Activated T-cell treated with anti-CD3 and anti-CD28 coated beads, Interleukin-2, amount 50 U/mL, for 48 hours (primary cell): ENCODE measurements at places on chromosomes 2 and 18.

DNA sequence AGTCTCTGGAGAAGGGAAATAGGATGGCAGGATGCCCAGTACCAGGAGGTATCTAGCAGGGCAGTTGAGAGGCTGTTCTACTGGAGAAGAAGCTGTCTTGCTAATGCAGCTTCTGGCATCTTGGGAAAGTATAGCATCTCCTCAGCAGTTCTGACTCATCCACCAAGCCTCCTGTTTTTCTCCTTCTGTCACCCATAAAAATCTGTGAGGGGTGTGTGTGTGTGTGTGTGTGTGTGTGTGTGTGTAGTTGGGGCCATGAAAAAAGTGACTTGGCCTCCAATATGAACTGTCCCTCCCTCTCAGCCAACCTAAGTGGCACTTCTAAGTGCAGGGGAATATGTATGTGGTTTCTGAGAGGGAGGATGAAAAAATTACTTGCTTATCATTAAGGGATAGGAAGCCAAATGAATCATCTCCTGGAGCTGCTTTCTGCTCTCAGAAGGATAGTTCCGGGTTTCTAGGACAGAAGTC lies 83.9 kb downstream of the CBLN2 start:
- DNase-seq: no peak

DNA sequence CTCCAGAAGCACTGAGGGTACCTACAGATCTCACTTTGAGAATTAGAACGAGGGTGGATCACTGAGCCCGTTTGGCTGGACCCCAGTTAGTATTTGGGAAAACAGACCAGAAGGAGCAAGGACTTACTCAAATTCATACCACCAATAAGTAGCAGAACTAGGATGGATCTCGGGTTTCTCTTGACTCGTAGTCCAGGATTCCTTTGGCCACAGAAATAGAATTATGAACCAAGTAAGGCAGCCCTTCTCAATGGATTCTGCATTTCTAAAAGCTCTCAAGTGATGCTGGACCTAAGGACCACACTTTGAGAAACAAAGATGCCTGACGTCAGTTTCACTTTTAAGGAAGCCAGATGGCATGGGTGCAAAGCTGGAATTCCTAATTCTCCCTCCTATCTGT lies 153.0 kb downstream of the KLHL29 start:
- DNase-seq: no peak

DNA sequence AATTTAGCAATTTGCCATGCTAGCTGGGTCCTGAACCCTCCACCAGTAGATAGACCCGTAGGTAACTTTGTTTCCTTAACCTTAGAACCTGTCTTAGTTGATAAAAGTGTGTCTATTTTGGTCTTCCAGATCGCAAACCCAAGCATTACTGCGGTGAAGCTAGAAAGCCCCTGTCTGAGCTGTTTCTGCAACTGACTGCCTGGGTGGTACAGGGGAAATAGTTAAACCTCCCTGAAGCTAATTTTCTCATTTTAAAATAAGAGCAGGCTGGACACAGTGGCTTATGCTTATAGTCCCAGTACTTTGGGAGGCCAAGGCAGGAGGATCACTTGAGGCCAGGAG lies 101.7 kb upstream of the MSH2 start:
- DNase-seq: no peak

DNA sequence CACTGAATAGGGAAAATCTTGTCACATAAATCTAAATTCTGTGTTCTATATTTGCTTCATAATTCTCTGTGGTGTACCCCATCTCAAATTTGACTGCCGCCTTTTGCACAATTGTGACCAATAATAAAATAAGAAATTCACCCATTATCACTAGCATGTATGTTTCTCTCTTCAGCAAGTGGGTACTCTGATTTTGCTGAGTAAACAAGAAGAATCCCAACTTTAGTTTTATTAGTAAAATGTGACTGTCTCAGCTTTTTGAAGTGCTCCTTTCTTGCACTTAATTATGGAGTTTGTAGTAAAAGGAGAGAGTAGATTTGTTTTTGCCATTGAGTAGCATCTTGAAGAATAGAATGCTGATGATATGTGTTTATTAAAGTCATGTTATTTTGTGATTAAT lies 16.1 kb downstream of the ITPRID2 start:
- DNase-seq: no peak

- no peak for DNase-seq
These were observed 29.2 kb downstream of the KCTD1 start for GRCh38 chr18:26519114-26519513.

GRCh38 chr2:9939587-9940485 lies 11.7 kb upstream of the GRHL1 start:
- no peak for DNase-seq

- DNase-seq: no peak
These were observed 68.3 kb downstream of the ICOS start for GRCh38 chr2:204004912-204005311.

DNA sequence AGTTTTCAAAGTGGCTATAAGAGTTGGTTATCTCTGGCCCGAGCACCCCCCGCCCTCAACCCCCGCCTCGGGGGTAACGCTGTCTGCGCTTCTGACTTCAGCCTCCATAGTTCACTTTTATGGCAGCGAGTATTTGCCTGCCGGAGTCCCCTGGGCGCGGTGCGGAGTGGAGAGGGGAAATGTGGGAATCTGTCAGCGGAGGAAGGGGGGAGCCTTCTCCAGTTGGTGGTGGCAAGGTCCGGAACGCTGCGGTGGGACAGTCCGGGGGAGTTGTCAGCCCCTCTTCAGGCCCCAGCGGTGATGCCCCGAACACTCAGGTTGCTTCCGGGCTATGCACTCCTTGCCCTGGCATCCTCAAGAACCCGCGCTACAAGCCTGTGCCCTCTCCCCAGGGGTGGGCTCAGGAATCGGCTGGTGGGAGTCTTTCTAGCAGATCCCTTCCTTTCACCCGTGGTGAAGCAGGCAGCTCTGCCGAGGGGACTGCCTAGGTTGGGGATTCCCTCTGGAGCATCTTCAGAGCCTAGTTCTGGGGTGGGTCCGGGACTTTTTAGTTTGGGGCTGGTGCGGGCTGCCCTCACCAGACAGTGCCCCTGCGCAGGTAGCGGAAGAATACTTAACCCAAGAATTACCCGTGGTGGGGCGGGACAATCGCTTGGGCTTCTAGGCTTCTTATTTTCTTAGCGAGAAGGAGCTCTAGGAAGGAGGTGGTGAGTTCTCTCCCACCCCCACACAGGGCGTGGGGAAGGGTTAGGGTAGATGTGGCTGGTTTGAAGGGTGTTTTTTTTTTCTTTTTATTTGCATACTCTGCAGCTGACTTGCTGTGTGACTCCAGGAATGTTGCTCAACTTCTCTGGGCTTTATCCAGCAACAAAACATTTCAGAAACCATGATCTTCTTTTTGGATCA lies 1.6 kb downstream of the ATOH8 start:
- DNase-seq: peak; percentile 26

- DNase-seq: no peak
These were observed 30.9 kb downstream of the RALBP1 start for GRCh38 chr18:9506046-9506792.

DNA sequence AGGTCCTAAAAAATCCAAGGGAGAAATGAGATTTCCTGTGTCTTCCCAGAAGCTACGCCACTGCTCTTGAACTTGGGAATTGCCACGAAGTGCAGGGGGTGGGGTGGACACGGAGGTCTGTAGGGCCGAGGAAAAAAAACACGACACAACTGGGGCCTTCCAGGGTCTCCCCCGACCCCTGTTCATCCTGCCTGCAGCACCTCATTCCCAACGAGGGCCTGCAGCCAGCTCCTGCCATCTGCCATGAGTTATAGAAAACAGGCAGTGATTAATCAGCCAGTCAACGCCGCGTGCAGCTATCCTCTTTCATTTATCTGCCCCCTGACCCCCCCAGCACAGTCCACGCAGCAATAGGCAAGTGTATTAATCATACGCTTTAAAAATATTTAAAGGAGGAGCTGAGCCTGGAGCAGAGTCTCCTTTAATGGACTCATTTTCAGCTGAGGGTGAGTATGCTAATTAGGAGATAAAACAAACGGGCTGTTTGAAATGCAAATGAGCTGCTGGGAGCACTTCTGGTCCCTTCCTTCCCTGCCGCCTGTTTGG lies 209.9 kb downstream of the TFCP2L1 start:
- peak; percentile 63 for DNase-seq

DNA sequence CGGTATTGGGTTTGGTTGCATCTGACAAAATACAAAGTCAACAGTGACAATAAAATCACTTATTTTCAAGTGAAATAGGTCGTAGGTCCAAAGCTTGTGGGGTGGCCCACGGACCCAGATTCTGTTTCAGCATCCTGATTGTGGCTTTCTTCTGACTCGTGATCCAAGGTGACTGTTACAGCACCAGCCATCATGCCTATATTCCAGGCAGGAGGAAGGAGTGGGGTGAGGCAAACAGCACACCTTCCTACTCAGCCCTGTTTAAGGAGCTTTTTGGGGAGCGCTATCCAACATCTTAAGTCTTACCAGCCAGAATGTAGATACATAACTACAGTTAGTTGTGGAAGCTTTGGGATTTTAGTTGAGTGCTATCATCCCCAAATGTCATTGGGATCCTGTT lies 8.7 kb upstream of the SNORC start:
- no peak for DNase-seq

DNA sequence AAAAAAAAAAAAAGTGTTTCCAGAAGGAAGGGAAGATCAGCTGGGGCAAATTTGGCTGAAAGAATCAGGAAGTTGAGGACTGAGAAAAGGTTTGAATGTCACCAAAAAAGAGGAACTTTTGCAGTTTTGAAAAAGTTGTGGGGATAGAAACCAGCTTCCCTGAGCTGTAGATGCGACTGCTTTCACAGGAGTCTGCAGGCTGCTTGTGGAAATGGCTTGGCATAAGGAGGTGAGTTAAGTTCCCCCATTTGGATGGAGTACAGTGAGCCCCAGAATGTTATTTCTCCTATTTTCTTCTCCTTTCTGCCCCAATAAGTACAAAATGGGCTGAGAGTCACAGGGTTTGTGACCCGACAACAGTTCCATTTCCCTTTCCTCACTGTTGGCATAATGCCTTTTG lies 16.5 kb upstream of the ME2 start:
- DNase-seq: no peak

DNA sequence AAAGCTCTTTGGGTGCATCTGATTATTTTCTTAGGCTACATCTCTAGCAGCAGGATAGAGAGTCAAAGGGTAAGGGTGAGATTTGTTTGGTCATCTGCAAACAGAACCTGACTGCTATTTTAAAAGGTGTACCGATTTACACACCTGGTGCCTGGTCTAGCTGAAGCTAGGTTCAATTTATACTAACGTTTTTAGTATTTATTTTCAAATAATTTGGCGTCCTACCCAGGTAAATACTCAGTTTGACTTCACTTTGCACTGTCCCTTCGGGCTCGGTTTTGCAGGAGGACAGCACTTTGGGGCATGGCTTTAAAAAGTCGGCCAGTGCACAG lies 683 bp downstream of the PTRHD1 start:
- no peak for DNase-seq

DNA sequence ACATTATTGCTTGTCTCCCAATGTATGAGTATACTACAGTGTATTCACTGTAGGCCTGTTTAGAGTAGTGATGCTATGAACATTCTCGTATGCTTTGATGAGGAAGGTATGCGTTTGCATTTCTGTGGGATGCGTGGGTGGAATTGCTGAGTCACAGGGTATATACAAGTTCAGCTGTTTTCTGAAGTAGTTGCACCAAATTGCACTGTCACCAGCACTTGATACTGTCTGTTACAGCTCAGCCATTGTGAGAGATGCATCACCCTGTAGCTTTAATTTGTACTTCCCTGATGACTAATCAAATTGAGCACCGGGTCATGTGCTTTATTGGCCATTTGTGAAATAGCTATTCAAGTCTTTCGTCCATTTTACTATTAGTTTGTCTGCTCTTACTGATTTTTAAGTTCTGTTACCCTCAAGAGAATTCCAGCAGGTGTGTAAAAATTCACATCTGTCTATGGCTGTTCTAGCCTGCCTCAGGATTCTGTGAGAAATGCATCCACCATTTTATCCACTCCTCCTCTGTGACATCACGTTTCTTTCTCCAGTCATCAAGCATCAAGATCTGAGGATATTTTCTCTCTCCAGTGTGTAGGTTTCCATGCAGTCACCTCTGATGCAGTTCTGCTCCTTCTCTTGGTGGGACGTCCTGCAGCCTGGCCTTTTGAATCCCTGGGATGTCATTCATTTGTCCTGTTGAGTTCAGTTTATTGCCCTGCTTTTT lies 72.5 kb downstream of the DGKD start:
- DNase-seq: peak; percentile 75

GRCh38 chr2:64128943-64129391 lies 15.3 kb downstream of the PELI1 start:
- no peak for DNase-seq

GRCh38 chr2:218003981-218004419 lies 1.2 kb upstream of the TNS1 start:
- DNase-seq: no peak

DNA sequence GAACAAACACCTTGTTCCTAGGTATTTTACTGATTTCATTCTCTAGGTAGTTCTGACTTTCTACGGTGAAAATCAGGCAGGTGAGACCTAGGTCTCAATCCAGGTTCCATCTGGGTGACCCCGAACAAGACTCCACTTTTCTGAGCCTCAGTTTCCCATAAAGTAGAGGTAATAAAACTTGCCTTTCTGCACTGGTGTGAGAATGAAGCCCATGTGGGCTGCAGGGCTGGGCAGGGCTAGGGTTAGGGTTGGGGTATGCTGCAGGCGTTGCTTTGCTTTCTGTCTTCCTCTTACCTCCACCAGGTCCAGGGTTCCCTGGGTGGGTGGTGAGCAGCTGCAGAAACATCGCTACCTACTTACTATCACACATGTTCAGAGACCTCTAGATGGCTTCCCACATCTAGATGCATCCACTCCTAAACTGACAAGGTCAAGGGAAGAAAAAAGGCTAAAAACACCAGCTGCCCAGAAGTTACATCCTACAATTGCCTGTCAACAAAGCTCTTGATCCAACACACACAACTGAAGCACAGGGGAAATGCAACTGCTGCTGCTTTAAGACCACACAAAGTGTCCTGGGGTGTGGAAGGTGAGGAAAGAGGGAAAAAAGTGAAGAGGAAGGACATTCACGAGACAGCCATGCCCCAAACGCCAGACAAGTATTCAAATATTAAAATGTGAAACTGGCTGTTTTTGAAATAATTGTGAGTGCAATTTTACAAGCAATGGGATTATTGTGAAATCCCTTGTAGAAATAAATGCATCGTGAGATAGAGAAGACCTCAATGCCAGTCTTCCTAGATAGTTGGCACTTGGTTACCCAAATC lies 23.5 kb downstream of the MBP start:
- peak; percentile 16 for DNase-seq

GRCh38 chr2:46939626-46940359 lies 24.2 kb upstream of the MCFD2 start:
- no peak for DNase-seq
